Activated CD8-positive, alpha-beta memory T cell treated with anti-CD3 and anti-CD28 coated beads for 1 hour (primary cell): ENCODE measurements at places on chromosomes 7 and 10.

GRCh38 chr7:50792342-50793119 is 9.8 kb upstream of the GRB10 start:
- DNase-seq = no peak

DNA sequence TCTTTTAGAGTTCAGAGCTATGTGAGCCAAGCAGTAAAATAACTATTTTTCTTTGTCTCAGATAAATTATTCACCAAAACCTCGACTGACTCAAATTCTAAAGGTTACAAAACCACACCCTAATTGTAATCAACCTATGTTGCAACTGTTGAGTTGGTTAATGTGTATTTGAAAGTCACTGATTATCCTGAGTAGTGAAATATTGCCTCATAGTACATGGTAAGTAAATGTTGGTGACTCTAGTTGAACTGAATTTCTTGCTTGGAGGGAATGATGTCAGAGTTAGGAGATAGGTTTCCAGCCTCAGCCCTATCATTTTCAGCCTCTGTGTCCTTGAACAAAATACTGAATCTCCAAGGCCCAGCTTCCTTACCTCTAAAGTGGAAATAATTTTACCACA is 3.0 kb upstream of the CYP2C18 start:
- DNase-seq = no peak

DNA sequence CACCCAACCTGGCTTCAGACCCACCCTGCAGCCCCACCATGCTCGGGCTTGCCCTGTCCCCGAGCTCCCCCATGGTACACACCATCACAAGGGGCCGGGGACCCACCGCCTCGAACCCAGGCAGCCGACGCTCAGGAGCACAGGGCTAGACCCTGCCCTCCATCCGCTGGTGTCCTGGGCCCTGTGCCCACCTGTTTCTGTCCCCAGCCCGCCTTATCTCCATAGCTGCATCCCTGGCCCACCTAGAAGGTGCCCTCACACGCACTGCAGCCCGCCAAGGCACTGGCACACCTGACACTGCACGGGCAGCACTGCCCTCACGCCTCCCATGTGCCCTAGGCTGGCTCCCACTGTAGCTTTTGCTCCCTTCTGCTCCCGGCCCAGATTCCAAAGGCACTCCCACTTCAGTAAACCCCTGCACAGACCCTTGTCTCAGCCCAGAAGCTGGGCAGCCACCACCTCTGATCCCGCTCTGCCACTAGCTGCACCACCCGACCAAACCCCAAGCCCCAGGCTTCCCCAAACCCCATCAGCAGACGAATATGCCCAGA is 17.1 kb downstream of the YKT6 start:
- DNase-seq = no peak

GRCh38 chr10:114664127-114664526 is 6.1 kb upstream of the ABLIM1 start:
- no peak for DNase-seq

GRCh38 chr7:95534796-95535195 is 49.1 kb downstream of the ASB4 start:
- DNase-seq = no peak

DNA sequence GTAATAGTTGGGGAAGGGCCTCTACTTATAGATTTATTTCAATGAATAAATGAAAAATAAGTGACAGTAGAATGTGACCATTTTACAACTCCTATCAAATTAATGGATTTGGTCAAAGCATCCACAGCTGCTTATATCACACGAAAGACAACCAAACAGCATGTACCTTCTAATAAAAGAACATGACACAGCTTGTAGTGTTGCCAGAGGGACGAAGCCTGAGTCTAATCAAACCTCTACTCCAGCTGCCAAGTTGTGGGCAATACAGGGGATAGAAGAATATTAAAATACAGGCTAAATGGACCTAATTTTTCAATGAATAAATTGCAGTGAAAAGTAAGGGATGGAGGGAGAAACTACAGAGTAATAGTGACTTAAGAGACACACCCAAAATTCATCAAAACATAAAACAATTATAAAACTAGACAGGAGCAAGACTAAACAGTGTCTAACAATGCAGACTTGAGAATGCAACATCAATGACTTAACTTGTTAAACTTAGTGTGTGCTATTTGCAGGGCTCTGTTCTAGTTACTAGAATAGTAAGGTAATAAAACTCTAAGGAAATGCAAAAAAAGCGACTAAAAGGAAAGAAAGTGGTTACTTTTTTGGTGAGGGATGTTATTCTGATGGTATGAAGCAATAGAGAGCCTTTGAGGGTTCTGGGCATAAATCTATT is 853.8 kb downstream of the GRM8 start:
- DNase-seq = no peak

GRCh38 chr10:73865459-73866442 is 8.6 kb downstream of the CAMK2G start:
- DNase-seq = no peak

DNA sequence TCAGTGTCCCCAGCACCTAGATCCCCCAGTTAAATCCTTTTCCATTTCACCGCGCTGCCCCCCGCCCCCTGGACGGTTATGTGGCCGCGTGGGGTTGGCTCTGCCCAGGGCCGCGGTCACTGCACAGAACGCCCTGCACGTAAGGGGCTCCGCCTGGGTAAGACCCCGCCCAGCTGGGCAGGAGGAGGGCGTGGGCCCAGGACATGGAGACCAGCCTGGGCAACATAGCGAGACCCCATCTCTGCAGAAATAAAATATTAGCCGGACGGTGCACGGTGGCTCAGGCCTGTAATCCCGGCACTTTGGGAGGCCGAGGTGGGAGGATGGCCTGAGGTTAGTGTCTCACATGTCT is 650 bp upstream of the ZFAND2A start:
- no peak for DNase-seq

DNA sequence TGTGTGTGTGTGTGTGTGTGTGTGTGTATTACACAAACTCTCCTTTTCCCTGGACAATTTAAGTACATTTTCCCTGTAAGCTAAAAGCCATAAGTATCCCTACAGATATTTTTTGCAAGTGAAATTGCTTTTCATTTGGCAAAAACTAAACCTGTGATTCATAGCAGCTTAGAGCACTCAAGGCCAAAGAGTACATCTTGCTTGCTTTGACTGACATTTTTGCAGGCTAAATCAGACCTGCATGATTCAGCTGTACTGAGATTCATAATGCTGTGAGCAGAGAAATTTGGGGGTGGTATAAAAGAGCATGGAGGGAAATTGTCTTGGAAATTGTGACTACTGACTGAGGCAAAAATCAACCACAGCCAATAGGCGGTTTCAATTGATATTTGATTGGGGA is 500.4 kb downstream of the GFRA1 start:
- DNase-seq = no peak
